ENCODE measurements at places on chromosomes 11 and 22. TPM values are rescaled to one million over a fixed set of nuclear protein-coding genes. Genes with fewer than 3 reads are reported as not detected.

- no peak for DNase-seq
Observed at GRCh38 chr22:29750559-29751538, 16.0 kb downstream of the ZMAT5 start.

- no peak for DNase-seq
Observed at GRCh38 chr11:45322111-45322705, 36.1 kb upstream of the SYT13 start.

GRCh38 chr11:131288521-131289091, 81.8 kb upstream of the NTM start:
- DNase-seq: no peak

DNA sequence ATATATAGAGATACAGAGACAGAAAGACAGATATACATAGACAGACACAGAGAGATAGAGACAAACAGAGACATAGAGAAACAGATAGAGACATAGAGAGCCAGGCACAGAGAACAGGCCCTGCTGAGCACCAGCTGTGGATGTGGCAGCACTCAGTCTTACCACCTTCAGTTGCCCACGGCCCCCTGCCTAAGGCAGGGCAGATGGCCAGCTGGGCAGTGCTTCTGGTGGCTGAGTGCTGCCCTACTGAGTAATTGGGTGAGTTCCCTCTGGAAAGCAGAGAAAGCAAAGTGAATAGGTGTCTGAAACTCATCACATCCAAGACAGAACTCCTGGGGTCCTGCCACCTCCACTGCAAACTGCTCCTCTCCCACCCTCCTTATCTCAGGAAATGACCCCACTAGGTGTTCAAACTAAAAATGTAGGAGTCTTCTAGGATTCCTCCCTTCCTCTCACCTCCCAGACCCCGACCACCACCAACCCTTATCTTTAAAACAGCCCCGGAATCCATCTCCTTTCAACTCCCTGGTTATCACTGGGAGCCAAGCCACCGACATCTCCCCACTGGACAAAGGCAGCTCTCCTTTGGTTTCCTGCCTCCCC, 27.2 kb downstream of the SYN3 start:
- no peak for DNase-seq

DNA sequence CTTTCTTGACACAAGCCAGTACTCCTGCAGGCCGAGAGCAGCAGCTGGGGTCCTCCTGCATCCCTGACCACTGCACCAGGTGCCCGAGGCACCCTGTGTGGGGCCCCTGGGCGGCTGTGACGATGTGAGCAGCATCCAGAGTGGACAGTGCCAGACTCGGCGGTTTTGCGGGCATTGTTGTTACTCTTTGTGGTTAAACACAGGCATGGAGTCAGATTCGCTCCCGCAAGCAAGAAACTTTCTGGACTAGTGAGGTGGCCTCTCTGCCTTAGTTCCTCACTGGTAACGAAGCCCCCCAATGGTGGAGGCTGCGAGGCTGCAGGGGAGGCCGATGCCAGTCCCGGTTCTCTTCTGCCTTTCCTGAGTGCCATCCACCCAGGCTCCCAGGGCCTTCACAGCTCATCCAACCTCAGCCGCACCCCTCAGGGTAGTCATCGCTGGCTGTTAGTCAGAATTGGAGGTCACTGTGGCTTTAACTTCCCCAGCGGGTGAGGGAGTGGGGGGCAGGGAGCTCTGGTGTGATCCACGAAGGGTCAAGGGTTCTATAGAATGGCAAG, 3.7 kb upstream of the CLDN5 start:
- DNase-seq: no peak

The CHKB gene
- 93.9 TPM for total RNA-seq

Measured in neural progenitor cell (in vitro differentiated cells).